ENCODE measurements at places on chromosomes 7 and 10. TPM values are rescaled to one million over a fixed set of nuclear protein-coding genes. Genes with fewer than 3 reads are reported as not detected.

Gene SUN3
- total RNA-seq, result 4.5 TPM

Gene KNDC1
- total RNA-seq, result 1.5 TPM

Gene TMEM196
- total RNA-seq, result not detected

Gene CLDN15
- 17.4 TPM for total RNA-seq

Gene EXOSC1
- total RNA-seq, result 30.8 TPM

DNA sequence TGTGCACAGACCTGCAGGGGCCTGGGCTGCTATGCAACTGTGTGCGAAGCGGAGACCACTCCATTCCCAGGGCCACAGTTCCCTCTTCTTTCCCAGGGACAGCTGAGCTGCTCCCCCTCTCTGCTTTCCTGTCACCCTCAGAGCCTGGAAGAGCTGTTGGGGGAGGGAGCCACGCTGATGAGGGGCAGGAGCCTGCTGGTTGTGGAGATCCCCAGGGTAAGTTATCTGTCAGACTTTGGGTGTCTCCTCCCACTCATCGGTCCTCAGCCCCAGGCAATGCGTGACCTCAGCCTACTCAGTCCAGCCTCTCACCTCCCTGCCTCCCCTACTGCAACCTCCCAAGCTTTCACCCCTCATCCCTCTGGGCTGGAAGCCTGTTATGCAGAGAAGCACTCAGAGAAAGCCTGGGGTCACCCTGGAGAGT is 53.5 kb downstream of the ZNF467 start:
- no peak for DNase-seq

DNA sequence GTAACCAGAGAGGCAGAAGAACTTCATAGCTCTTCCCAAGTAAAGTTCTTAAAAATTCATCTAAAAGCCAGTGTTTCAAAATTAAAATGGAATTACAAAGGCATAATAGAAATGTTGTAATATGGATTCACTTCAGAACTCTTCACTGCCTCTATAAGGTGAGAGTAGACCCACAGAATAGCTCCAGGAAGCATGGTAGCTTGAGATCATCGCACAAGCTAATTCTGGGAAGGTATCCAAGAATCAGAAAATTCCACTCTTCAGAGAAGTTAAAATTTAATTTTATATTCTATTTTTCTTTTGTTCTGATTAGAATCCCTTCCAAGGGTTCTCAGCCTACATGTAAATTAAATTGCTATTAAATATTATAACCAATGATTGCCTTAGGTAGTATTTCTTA is 1.5 kb upstream of the DHX32 start:
- DNase-seq, result no peak

DNA sequence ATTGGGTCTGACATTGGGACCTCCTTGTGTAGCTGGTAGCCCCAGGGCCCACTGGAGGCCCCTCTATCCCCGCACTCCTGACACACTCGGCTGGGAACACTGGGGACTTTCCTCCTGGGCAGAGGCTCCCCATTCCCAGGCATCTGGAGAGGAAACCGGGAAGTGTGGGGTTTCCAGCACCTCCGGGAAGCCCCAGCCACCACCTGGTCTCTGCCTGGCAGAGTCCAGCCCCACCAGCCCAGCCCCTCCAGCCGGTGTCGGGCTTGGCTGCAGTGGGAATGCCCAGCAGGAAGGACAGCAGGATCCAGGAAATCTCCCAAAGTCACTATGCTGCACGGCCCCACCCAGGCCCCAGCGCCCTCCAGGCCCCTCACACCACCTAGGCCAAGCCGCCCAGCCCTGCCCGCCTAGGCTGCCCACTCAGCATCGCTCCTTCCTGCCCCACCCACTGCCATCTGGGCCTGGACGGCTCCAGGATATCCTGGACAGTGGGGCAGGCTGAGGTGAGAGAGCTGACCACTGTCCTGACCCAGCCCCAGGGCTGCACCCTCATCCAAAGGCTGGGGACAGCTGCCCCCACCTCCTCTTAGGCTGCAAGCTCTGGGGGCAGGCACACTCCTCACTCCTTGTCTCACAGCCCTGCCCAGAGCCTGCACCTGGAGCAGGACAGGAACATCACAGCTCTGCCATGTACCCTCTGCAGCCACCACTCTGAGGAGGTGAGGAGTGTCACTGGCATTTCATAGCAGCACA is 11.8 kb downstream of the RASGEF1A start:
- DNase-seq, result no peak

- no peak for DNase-seq
Measured at GRCh38 chr10:124737708-124738107, 6.5 kb downstream of the FAM53B start.

GRCh38 chr7:115226410-115226809 is 304.5 kb downstream of the MDFIC start:
- no peak for DNase-seq

GRCh38 chr7:38908759-38909335 is at the start of gene VPS41:
VPS41 (minus strand) TSS chr7:38909191; CDS start chr7:38909174, 17 bp downstream.
- peak; percentile 86 for DNase-seq

DNA sequence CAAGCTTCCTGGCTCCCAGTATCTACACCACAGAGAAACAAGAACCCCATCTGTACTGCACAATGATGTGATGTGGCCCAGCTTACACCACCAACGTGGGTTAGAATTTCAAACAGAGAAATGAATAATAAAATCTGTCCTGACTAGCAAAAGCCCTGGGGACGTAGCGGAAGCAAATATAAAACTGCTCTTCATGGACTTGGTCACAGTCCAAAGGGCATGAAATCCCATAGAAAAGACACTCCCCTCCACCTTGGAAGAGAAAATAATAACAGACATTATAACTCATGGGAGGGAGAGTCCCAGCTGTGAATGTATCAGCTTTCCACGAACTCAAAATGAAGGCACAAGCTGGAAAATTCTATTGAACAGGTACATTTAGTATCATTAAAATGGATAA is 205.3 kb upstream of the GALNT17 start:
- DNase-seq, result peak; percentile 34

GRCh38 chr7:128742206-128742605 is 3.0 kb downstream of the CALU start:
- no peak for DNase-seq

- no peak for DNase-seq
Measured at GRCh38 chr7:118040562-118040961, 143.4 kb upstream of the LSM8 start.

- no peak for DNase-seq
Measured at GRCh38 chr10:31756729-31757110, 171.9 kb downstream of the ARHGAP12 start.

DNA sequence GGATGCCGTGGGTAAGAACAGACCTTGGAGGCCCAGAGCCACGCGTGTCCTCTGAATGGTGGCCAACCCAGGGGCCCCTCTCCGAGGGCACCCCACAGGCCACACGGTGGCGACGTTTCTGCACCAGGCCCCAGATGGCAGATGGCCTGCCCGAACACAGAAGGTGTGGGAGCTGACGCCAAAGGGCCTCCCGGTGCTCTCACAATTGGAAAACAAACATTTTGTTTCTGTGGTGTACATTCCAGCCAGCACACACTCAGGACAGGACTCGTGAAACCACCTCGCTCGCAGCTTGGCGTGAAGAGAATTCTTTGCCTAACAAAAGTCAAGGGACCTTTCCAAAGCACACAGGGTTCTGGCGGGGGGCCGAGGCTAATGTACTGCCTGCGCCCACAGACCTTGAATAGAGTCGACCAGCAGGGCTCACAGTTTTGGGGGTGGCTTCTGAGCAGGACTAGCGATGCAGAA is 112.1 kb downstream of the FAM53B start:
- peak; percentile 87 for DNase-seq

DNA sequence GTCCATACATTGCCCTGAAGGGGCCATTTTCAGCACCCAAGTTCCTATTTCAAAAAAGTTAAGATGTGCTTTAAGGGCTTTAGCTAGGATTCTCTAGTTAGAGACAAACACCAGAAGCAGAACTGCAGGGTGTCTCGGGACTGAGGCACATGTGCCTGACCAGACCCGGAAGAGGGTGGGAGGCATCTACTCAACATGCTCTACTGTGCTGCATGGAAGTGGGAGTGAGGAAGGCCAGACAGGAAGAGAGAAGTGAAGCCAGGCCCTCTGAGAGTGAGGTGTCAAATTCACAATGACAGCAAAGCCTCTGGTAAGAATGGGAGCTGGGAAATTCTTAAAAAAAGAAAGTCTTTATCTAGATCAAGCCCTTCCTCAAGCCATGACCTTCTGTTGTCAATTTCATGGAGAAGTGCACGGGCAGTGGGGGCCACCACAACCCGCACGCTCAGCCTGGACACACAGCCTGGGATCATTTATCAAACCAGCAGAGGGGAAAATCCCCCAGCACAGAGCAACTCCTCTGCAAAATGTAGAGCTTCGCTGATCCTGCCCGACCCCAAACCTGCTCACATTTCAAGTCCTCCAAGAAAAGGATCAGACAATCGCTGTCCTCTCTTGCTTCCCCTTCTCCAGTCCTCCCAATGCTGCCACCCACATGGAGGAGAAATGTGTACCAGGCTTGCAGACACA is 38.7 kb downstream of the PLXNA4 start:
- no peak for DNase-seq

- no peak for DNase-seq
Measured at GRCh38 chr7:104914421-104914820, 99.6 kb upstream of the KMT2E start.

Data from prostate gland (tissue), 2 donors.